NCI-H774 (cell line): ENCODE measurements at places on chromosomes 11 and 22.

DNA sequence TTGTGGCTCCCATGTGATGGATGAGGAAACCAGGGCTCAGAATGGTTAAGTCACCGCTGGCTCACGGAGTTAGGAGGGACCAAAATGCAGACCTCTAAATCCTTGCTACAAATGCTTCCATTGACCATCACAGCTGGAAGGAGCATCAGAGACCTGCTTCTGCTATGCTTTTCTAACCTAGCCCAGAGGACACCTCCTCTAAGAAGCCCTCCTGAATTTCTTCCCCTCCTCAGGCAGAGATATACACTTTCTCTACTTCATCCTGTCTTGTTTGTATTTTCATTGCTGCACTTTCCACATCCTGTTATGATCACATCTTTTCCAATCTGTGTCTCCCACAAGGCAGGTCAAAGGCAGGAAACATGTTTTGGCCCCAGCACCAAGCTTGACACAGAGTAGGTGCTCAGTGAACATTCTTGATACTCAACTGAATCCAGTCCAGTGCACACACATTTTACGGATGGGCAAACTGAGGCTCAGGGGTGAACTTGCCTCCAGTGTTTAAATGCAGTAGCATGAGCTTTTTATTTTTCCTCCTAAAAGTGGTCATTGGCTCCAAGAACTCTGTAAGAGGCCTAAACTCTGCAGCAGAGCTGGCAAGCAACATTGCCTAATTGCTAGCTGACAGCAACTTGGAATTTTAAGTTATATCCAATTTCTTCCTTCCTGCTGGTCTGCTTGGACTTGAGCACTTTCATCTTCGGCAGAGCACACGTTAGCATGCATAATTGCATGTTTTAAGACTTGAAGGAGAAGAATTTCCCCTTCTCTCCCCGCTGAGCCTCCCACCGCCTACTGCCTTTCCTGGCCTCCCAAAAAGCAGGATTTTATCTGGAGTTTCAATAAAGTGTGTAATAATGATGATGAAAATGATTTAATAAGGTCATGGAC, 12.7 kb downstream of the SCUBE1 start:
- no peak for DNase-seq

DNA sequence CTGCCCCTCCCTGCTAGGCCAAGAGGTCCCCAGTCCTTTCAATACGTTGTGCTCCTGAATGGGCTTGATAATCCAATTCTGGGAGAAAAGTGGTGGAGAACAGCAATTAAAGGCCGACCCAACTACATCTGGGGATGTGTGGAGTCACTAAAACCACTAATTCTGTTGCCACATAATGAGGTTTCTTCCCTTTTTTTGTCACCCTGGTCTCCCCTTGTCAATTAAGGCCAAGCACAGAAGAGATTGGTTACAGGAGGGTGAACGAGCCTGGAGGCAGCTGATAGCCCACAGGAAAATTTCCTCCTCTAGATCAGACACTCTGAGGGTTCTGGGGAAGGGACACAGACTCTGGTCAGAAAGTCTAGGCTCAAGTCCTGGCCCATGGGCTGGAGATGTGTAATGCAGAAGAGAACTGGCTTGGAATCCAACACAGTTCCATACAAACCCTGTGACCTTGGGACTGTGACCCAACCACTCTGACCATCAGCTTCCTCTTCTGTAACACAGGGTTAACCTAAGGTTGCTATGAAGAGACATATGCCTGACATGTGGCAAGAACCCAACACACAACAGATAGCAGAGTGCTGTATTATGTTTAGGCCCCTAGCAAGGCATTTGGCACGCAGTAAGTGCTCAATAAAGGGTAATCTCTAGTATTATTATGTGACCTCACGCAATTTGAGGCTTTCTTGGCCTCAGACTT, 146.4 kb downstream of the CHST1 start:
- no peak for DNase-seq

DNA sequence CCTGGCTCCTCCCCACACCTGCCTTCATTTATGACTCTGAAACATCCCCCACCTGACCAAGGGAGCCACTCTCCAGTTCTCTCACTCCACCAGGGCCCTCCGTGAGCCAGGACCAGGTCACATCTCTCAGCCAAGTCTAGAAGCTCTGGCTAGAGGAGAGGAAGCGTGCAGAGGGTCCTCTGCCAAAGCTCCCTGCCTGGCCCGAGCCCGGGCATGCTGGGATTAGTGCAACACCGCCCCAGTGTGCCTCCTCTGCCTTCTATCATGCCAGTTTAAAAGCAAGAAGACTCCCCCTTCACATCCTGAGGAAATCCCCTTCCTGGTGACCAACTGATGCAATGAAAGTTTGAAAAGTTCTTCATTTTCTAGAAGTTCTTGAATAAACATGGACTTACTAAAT, 23.5 kb downstream of the TP53AIP1 start:
- no peak for DNase-seq

- DNase-seq = peak; percentile 59
Observed at GRCh38 chr11:129375751-129376657, at the start of gene BARX2. Gene BARX2, plus strand, starts transcription at chr11:129375848. Its CDS starts 188 bp downstream, at chr11:129376036.

- DNase-seq = no peak
Observed at GRCh38 chr11:68113986-68114385, 7.2 kb downstream of the CHKA start.

DNA sequence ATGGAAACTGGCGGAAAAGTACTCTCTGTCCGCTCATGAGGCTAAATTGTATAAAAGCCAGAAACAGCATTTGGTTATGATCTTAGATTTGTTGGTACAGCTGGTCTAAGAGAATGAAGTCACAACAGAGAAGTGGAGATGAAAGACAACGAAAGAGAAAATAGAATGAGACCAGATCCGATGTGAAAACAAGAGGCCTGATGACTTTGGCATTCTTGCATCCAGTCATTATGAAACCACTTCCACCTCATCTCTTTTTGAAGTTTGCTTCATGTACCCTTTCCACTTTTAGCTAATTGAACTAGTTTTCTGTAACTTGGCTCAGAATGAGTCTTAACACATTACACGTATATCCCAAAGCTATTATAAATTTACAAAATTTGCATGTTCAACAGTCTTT, 1431.7 kb downstream of the LRRC4C start:
- no peak for DNase-seq

- no peak for DNase-seq
Observed at GRCh38 chr11:26778000-26778757, 56.3 kb upstream of the SLC5A12 start.

GRCh38 chr22:25318081-25318823, 98.8 kb downstream of the CRYBB2 start:
- no peak for DNase-seq
